ENCODE measurements at places on chromosomes 1 and 21. TPM values are rescaled to one million over a fixed set of nuclear protein-coding genes. Genes with fewer than 3 reads are reported as not detected.

DNA sequence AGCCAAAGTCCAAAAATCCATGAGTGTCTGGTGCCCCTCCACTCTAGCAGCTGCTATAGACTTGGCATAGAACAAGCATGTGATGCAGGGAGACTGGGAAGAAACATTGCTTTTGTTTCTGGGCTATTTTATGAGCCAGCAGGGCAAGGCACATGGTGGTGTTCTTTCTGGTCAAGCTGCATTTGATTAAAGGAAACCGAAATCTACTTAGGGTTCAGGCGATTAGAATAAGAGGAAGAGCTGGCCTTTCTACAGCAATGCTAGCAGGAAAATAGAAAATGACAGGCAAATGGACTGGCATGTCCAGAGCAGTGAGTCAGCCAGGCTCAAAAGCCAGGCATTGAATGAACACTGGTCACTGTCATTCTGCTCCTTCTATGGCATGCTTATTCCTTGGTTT is 28.5 kb upstream of the ARHGAP29 start:
- no peak for DNase-seq

DNA sequence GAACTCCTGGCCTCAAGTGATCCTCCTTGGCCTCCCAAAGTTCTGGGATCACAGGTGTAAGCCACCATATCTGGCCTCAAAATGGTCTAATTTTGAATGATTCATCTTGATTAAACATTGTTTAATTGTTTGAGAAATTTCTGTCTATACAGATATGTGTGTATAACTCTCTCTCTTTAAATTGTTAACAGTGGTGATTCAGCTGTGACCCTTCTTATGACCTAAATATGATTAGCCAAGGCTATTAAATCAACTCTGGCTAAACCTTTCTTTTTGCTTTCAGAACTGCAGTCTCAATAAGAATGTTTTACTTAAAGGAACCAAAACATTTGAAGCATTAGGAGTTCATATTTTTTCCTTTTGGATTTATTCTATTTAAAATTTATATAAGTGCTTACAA is 19.2 kb upstream of the B3GALT5 start:
- DNase-seq, result no peak

DNA sequence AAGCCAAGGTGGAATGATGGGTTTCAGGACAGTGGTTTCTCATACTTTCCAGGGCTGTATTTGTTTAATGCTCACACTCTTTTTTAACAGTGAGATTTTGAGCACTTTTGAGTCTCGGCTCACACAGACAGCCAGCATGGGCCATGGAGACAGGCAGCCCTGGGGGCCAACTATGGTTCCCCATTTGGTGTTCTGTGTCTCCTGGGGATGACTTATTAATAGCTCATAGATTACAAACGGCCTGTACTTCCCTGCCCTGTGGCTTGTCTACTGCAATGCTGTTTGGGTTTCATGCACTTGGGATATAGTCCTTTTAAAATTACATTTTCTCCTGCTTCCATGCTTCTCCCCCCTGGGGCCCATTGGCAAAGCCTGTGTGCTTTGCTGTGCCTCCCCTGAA is 178.3 kb downstream of the KCNJ6 start:
- no peak for DNase-seq

DNA sequence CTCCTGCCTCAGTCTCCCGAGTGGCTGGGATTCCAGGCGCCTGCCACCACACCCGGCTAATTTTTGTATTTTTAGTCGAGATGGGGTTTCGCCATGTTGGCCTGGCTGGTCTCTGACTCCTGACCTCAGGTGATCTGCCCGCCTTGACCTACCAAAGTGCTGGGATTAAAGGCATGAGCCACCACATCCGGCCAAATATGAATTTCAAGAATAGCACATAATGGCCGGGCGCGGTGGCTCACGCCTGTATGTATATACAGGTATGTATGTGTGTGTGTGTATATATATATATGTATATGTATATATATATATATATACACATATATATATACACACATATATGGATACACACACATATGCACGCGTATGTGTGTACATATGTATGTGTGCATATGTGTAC is 95.2 kb downstream of the ZP4 start:
- DNase-seq, result no peak

DNA sequence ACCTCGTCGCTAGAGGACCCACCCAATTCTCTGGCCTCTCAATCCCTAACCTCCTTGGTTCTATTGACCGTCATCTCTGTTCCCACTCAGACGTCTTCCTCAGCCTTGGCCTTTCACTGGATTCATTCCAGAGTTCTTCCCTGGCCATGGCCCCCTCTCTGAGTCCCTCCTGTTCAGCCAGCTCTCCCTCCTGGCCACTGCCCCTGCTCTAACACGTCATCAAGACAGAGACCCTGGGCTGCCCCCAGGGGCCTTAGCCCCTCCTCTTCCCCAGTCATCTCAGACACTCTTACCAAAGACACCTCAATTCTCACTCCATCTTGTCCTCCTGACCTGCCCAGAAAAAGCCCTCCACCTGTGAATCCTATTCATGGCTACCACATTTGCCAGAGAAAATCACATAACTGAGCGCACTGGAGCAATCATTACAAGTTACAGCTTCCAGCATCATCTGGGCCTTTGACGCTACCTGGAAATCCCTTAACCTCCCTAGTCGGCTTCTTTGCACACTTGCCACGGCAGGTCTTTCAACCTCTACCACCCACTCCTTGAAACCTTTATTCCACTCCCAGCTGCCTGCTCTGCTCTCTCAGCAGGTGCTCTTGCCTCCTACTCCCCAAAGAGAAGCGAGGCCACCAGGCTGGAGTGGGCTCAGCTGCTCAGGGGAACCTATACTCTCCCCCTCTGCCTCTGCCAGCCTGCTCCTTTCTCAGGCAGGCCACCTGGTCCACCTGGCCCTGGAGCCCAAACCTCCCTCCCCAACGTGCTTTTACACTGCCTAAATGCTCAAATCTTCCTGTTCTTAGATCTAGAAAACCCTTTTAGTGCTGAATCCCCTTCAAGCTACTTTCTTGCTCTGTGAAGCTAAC is 14.0 kb downstream of the DCST2 start:
- DNase-seq, result no peak

- no peak for DNase-seq
These were observed 67.6 kb downstream of the PKN2 start for GRCh38 chr1:88751714-88752113.

DNA sequence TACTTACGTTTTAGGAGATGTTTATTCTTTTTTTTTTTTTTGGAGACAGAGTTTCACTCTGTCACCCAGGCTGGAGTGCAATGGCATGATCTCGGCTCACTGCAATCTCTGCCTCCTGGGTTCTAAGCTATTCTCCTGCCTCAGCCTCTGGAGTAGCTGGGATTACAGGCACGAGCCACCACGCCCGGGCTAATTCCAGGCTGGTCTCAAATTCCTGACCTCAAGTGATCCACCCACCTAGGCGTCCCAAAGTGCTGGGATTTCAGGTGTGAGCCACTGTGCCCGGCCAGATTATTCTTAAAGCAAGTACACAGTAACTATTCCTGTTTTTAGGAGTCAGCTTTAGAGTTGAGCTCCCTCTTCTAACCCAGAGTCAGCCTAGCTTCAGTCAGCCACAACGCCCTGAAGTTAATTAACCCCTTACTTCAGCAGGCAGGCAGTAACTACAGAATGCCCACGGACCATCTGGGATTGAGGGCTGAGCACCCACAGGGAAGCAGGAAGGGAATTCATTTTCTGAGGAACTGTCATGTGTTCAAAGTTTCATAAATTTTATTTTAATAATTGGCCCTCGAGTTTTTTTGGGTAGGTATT is 5.3 kb upstream of the ID3 start:
- DNase-seq, result no peak

GRCh38 chr1:48082271-48082962 is 85.2 kb upstream of the TRABD2B start:
- DNase-seq, result no peak

DNA sequence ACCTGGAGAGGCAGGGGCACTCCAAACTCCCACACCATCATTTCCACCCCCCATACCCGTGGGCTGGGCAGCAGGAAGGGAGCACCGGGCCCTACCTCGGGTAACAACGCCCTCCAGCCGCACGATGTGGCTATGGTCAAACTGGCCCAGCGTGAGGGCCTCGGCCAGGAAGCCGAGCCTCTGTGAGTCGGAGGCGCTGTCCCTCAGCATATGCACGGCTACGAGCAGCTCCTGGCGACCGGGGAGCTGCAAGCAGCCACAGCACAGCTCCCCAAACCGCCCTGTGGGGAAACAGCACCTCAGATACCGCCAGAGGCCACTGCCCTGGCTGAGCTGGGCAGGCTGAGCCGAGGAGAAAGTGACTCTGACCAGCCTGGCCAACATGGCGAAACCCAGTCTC is 29.2 kb downstream of the CDCA8 start:
- no peak for DNase-seq

DNA sequence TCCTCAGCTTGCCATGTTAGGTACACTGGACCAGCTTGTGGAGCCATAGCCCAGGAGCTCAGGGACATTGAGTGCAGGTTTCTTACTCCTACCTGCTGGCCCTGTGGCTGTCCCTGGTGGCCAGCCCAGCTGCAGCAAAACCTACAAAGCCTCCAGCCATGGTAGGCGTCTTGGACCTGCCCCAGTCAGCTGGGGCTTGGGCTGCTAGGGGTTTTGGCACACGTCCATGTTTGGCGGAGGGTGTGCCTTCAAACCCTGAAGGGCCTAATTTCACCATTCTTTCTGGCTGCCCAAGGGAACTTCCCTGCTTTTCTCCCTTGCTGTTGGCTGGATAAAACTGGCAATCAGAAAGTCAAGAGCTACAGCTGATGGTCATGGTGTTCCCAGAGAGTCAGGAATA is 25.4 kb downstream of the HMGCS2 start:
- DNase-seq, result no peak

- no peak for DNase-seq
These were observed 55.7 kb downstream of the EDEM3 start for GRCh38 chr1:184698969-184699368.

DNA sequence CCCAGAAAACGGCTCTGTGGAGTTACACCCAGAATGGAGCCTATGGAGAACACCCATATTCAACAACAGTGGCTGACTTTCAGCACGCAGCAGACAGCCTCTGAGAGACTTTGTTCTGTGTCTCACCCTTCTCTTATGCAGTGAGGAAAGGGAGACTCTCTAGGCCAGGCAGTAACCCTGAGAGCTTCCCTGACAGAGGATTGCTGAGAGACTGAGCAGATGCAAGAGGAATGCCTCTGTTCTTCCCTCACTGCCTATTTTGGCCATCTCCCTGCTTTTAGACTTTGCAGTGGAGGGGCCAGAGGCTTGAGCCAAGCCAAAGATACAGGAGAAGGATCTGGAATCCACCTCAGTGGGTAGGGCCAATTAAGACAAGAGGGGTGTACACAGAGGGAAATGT is 41.8 kb upstream of the SLC16A1 start:
- no peak for DNase-seq

DNA sequence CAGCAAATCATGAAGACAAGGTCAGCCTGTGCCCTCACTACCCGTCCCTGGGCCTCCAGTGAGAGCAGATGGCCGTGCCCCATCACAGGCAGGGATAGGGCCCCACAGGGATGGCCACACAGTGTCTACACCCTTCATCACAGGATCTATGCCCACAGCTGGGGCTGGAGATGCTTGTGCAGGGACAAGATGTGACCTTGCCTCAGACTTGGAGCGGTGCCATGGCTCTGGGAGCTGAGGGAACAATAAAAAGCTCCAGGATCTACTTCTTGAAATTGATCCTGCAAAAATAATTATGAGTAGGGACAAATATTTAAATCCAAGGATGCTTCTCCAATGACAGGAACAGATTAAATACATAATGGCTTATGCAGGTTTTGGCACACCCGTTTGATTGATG is 25.4 kb upstream of the TCEA3 start:
- no peak for DNase-seq

- no peak for DNase-seq
These were observed 116.5 kb downstream of the RNF220 start for GRCh38 chr1:44521378-44522080.

- DNase-seq, result peak; percentile 75
These were observed 1.2 kb downstream of the S100A10 start for GRCh38 chr1:151992303-151993083.

Gene IL22RA1
- total RNA-seq, result 0.21 TPM

Gene COL6A2
- total RNA-seq, result 62.7 TPM

Gene RNU1-3
- 1,303 TPM for total RNA-seq

Gene SLC44A5
- total RNA-seq, result 2.7 TPM

Gene CDC42
- total RNA-seq, result 182 TPM

Gene CELSR2
- 28.0 TPM for total RNA-seq
